ENCODE measurements at places on chromosomes 3 and 15.

- no peak for DNase-seq
Measured at GRCh38 chr3:50612234-50612882, 784 bp upstream of the CISH start.

DNA sequence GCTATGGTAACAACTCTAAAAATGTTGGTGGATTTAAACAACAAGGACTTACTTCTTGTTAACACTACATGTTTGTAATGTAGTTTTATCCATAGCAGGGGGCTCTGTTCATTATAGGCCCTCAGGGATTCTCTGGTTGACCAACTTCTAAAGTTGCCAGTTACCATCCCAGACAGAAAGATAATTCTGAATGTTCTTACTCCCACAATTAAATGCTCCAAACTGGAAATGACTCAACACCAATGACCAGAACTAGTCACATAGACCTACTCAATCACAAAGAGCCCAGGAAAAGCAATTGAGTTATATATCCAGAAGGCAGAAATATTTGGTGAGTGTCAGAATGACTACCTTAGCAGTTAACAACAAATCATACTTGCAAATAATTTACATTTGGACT is 199.3 kb upstream of the UMPS start:
- no peak for DNase-seq

DNA sequence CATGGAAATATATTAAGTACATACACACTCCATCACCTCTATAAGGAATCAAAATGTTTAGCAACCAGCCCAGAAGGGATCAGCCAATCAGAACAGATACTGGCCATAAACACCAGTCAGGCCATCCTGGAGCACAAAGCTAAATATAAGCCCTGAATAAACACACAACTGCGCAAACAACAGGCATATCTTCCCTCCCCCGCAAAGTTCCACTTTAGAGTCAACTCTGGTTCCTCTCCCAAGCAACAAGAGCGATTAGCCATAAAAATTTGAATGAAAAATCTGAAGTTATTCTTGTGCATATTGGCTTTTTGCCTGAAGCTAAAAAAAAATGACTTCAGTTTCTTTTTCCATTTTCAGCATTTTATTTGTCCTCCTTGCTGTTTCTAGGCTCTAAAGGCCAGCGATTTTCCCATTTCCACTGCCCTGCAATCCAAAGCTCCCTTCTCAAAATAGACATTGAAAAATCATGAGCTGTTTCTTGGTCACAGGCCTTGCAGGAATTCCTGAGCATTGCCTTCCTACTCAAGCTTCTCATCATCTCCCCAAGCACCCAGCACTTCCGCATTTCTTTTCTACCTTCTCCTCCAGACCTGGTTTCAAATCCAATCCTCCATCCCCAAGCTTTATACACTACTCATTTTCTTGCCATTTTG is 247.9 kb downstream of the ZMAT3 start:
- DNase-seq = no peak

- DNase-seq = no peak
Measured at GRCh38 chr3:175212896-175213295, 353.8 kb downstream of the NAALADL2 start.

All from activated gamma-delta T cell (primary cell).